Activated CD4-positive, alpha-beta T cell treated with anti-CD3 and anti-CD28 coated beads for 36 hours (primary cell): ENCODE measurements at places on chromosomes 3 and 15. TPM values are rescaled to one million over a fixed set of nuclear protein-coding genes. Genes with fewer than 3 reads are reported as not detected.
A peak's percentile ranks its signal among the peaks of the same experiment; 100 is the strongest.

Gene MAP4
- 115 TPM for total RNA-seq

DNA sequence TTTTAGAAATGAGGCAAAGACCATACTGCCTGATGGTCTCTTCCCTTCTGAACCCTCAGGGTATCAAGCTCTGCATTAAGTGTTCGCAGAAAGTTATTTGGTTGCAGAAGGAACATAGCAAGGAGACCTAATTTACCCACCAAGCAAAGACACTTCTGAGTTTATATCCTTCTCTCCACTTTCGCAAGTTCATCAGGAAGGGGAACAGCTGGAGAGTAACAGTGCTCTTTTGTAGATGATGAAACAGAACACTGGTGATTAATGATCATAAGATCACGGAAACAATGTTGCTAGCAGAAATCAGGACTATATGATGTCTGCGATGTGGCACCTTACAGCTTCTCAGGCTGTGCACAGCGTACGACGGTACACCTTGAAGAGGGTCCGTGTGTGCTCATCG lies 62.1 kb downstream of the NCEH1 start:
- no peak for DNase-seq

DNA sequence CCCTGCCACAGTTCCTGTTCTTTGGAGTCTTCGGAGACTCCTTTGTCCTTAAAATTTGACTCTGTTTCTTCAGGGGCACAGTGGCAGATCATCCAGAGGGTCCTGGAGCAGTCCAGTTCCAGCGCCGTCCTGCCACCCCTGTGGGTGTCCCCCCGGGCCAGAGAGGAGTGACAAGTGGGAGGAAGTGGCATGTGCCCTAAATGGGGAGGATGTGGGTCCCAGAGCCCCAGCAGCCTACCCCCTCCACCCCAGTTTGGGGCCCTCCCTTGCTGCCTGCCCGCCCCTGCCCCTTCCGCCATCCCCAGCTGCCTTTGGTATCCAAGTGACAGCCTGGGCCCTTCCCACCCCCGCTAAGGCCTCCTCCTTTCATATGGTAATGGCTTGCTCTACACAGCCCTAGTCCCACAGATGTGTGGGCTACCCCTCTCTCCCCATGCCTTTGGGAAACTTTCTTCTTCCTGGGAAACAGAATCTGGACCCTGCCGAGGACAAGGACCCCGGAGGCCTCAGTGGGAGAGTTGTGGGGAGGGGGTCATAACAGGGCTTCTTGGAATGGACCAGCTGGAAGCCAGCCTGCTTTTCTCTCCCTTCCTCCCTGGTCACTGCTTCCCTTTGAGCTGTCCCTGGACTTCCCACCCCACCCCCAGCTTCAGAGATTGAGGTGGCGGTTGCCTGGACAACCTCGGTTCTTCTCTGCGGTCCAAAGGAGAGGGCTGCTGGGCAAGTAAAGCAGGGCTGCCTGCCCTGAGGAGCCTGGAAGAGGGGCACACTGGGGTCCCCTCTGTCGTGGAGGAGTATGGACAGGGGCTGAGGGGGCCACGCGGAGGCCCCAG lies 43.2 kb downstream of the KLHL25 start:
- DNase-seq, result peak; percentile 10

- no peak for DNase-seq
These were observed 24.6 kb downstream of the PGBD4 start for GRCh38 chr15:34126522-34126921.

GRCh38 chr15:82921939-82922338 lies 30.6 kb downstream of the HOMER2 start:
- DNase-seq, result no peak

Gene STOML1
- 7.1 TPM for total RNA-seq

Gene ICE2
- total RNA-seq, result 72.8 TPM

DNA sequence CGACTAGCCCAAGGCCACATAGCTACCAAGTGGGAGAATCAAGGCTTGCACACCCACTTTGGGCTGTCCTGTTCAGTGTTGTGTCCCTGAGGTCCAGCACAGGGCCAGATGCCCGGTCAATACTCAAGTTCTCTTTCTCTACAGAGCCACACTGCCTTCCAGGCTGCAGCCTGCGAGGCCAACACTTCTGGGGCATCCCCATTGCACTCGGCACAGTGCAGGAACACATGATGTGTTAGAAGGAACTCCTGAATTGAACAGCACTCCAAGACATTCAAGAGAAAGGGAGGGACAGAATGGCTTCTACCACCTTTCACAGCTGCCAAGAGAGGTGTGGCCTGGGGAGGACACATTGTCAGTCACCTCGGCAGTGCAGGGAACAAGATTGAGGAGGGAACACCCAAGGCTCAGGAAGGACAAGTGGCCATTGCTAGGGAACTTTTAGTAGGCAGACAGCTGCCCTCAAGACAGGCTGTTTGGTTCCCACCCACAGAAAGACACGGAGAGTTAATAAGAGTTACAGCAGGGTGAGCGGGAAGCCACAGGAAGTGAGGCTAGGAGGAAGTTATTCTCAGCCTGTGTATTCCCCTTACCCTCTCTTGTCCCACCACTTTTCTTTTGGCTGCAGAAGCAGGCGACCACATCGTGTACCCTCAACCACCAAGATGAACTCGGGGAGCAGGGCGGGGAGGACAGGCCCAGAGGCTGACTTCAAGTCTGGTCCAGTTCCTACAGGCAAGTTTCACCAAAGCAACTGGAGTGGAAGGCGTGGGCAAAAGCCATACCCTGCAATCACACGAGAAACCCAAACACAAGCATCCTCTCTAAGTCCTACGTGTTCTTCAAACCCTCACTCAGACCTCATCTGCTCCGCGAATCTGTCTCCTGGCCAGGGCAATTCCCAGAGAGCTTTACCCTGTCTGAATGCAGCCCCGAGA lies 69.4 kb downstream of the SRGAP3 start:
- peak; percentile 23 for DNase-seq

- no peak for DNase-seq
These were observed 7.4 kb downstream of the RPL14 start for GRCh38 chr3:40464339-40465110.

- no peak for DNase-seq
These were observed 7.1 kb downstream of the LRRK1 start for GRCh38 chr15:100926258-100926657.

Gene GABRR3
- total RNA-seq, result not detected

- no peak for DNase-seq
These were observed 301 bp downstream of the PCBP4 start for GRCh38 chr3:51966922-51967383.

- peak; percentile 25 for DNase-seq
These were observed 9.6 kb downstream of the VGLL4 start for GRCh38 chr3:11634081-11634635.

- DNase-seq, result no peak
These were observed 299.5 kb downstream of the ZBTB20 start for GRCh38 chr3:114847564-114847963.

DNA sequence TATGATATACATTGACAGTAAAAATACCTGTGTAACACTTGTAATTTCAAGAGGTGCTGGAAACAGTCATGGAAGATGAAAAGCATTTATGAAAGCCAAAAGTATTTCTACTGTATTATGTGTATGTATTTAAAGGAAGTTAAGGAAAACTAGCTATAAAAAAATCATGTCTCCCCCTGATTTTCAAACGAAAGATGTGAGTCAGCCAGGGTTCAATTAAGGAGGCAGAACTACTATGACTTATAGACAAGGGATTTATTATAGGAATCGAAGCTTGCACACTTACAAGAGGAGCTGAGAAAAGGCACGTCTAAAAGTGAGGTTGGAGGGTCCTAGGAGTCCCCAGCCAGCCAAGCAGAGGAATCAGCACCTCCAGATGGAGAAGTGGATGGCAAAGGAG lies 119.4 kb downstream of the SUCLG2 start:
- no peak for DNase-seq

Gene WDR53
- 21.4 TPM for total RNA-seq

DNA sequence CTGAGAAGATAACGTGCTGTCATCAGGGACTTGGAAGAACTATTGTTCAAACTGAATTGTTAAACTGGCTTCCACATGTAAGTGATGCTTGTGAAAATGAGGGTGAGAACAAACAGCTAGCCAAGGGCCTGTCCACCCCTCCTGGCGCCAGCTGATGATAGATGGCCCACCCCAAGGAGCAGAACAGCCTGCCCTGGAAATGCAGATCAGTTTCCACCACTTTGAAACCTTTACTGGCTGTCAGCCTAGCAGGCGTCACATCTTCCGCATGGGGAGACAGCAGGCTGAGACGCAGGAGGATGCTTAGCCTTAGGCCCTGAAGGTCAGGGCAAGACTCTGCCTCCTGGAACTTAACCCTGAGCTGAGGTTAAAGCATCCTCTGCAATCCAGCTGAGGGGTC lies 6.4 kb upstream of the SLC51B start:
- DNase-seq, result no peak

DNA sequence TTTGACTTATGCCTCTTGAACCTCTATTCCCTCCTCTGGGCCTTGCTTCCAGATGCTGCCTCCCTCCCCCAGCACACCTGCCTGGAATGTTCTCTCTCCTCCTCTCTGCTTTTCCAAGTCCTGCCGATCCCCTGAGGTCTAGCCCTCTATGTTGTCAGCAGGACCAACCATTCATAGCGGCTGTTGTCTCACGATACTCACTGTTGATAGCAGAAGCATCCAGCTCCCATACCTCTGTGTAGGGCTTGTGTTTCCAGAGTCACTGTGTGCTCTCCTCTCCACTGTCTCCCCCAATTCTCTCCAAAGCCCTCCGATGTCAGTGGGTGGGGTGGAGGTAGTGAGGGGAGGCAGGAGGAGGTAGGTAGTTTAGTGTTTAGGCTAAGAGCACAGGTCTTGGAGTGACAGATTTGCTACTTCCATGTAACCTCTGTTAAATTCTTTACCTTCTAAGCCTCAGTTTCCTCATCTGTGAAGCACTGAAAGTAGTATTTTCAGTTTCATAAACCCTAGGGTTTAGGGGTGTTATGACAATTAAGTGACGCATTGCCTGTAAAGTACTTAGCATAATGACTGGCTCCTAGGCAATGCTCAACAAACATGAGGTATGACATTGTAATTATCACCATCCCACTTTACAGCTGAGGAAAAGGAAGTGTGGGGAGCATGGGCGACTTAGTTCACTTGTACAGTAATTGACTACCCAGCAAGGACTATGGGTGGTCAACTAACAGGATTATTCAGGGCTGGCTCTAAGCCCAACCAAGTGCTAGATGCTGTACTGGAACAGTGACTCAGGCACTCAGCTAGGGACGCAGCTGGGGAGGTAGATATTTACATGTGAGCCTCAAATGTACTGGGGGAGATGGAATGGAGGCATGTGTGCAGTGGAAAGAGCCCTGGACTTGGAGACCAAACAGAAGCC lies 122.8 kb downstream of the CACNA1D start:
- no peak for DNase-seq

Gene PATL2
- 11.2 TPM for total RNA-seq

DNA sequence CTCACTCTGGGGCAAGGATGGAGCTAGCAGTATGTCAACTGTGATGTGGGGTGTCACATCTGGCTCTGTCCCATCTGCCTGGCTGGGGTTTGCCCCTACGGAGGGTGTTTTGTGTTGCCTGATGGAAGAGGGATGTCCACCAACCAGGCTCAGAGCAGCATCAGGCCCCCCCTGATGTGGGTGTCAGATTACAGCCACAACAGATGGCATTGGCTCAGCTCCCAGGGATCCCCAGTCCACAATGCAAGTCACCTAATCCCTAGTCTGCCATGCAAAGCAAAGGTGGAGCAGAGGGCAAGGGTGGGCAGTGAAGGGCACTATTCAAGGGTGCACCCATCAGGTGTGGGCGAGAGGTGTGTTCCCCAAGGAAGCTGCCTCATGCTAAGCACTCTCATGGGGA lies 48.9 kb upstream of the AMOTL2 start:
- DNase-seq, result no peak

Gene SMCO1
- not detected for total RNA-seq

GRCh38 chr3:41673650-41674049 lies 288.3 kb downstream of the ULK4 start:
- no peak for DNase-seq

- peak; percentile 37 for DNase-seq
These were observed 469.6 kb upstream of the DPPA4 start for GRCh38 chr3:109806929-109807328.

GRCh38 chr3:45559560-45560118 lies 34.9 kb upstream of the LIMD1 start:
- DNase-seq, result no peak

DNA sequence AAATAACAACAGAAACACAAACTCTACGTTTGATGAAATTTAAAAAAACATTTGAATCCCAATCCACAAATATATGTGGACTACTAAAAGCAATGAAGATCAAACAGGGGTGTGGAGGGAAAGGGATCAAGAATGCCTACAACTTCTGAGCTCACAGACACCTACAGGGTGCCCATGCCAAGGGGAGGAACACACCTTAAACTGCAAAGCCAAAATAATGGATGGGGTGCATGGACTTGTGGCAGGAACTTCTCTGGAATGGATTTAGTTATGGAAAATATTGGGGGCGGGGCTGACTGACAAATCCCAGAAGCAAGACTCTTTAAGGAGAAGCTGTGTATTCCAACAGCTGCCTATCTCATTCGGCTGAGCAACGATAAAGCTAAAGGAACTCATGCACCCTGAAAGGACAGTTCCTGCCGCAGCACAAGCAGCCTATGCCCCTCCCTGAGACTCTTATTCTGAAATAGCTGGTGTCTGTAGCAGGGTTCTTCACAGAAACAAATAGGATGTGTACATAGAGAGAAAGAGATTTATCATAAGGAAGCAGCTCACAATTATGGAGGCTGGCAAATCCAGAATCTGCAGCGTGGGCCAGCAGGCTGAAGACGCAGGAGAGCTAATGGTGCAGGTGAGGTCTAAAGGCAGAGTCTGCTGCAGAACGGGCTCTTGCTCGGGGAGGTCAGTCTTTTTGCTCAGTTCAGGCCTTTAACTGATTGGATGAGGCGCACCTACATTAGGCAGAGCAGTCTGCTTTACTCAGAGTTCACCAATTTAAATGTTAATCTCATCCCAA lies 24.5 kb upstream of the PLA2G4D start:
- no peak for DNase-seq

DNA sequence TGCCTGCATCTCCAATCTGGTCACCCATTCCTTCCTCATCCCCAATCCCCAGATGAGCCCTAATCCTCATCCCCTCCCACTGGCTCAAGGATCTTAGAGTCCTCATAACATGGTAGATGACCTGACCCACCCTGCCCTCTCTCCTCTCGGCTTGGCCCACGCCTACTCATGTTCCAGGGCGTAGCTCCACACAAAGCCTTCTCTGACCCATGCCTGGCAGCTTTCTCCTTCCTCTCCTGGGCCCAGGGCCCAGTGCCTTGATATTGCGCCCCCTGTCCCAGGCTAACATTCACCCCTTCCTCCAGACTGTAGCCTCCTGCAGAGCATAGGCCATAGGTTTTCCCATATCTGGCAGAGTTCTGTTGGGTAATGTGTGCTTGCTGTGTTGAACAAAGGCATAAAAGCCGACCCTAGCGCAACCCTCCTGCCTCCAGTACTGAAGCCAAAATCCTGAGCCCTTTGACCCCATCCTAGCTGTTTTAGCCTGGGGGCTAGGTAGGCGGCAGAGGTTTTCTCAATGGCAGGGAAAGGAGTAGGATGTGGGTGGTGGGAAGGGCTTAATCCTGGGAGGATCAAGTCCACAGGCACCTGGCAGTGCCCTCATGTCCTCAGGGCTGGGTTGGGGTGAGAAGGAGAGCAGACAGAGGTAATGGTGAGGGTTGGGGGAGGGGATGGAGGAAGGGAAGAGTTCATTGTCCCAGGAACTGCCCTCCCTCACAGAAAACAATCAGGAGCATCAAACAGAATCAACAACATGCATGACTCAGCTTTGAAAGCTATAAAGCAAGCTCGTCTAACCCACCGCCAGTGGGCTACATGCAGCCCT lies 35.5 kb downstream of the MESD start:
- DNase-seq, result no peak
